Kidney capillary endothelial cell (primary cell): ENCODE measurements at places on chromosomes 2 and 18.

GRCh38 chr2:88114889-88115288, 13.0 kb downstream of the FABP1 start:
- DNase-seq = no peak

- no peak for DNase-seq
Observed at GRCh38 chr2:223945755-223946154, 620 bp upstream of the WDFY1 start.

GRCh38 chr2:235944591-235944990, 223.6 kb downstream of the GBX2 start:
- no peak for DNase-seq

GRCh38 chr2:128601298-128602037, 282.8 kb upstream of the HS6ST1 start:
- no peak for DNase-seq

DNA sequence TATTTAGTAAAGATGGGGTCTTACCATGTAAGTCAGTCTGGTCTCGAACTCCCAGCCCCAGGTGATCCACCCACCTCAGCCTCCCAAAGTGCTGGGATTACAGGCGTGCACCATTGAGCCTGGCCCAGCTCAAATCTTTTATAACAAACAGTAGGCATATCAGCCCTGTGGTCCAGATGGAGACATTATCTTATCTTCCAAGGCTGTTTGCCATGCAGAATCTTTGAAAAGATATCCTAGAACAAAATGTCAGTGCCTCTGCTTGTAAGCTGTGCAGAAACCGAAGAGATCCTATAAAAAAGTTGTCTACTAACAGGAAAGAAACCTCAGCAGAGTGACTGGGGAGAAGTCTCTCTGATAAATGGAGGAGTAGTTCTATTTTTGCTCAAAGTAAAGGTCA, 142.1 kb downstream of the PTH2R start:
- no peak for DNase-seq

- no peak for DNase-seq
Observed at GRCh38 chr2:108605947-108606346, 71.7 kb downstream of the LIMS1 start.

GRCh38 chr2:76314271-76315020, 603.7 kb upstream of the GCFC2 start:
- no peak for DNase-seq

DNA sequence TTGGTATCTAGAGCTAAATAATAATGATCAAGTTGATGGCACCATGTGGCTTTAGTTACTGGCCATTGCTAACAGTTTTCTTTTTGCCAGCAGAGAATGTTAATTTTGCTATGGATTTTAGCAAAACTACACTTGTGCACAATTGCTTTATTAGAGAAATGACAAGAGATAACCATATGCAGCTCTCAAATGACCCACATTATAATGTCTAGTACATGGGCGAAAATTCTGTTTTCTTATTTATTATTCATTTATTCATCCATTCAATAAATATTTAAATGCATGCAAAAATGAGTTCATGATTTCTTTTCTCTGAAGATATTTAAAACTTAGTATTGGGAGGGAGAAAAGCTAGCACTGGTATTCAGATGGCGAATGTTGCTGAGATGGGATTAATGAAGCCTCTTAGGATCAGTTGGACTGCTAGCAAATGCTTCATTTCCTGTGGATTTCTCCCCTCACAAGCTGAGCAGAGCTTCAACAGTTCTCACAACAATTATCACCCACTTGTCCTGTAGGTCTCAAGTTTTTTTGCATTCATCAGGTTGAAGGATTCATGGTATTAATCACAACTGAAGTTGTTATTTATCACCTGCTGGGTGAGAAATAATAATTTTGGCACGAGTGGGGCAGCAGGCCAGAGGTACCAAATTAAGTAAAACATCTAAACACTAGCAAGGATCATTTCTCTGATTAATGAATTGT, 95.2 kb downstream of the MTX2 start:
- no peak for DNase-seq

- peak; percentile 27 for DNase-seq
Observed at GRCh38 chr2:68487773-68488355, 20.5 kb downstream of the APLF start.

DNA sequence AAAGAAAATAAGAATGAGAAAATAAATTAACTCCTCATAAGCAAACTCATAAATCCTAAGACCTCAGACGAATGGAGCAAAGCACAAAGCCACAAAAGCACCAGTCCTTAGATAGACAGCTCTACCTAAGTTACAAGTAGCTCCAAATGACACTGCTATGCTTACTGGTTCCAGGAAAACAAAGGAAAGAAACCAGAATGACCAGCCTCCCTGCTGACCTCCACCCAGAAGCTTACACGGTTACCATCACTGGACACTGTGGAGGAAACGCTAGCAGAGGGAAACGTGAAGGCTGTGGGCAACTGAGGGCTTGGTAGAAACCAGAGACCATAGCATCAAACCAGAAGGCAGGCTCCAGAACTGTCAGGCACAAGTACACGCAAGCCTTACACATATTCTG, 67.8 kb downstream of the STK39 start:
- DNase-seq = no peak

DNA sequence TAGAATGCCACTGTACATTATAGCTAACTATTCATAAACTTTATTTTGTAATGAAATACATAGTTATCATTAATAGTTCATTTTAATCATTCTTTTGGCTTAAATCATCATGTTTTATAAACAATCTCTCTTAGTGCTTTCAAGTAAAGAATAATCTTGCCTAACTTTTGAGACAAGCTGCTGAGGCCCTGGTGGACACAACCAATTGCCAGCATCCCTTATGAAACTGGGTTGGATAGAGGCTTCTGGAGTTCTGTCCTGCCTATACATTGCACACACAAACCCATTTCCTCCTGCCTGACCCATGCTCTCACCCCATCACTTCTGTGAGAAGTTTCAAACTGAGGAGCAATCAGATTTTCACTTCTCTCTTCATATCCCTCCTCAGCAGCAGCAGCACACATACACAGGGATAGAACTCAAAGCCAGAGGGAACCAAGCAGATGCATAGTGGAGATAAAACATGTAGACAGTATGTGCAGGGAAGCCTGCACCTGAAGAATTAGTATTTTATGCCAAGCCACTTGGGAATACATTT, 450.0 kb upstream of the SLC14A2 start:
- no peak for DNase-seq

DNA sequence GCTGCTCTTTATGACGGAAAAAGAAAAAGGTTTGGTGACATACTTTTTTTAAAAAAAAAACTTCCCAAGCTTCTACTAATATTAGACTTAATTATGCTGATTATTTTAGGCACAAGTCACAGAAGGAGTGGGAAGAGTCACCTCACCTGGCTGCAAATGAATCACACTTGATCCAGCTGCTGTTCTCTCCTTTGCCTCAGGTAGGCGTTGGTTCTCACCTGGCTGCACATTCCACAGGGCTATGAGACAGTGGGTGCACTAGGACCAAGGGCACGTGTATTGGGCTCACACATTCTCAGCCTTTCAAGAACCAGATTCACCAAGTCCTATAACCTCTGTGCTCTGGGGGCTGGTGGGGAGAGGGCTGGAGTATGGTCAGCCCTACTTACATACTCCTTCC, 93.3 kb downstream of the TGFA start:
- no peak for DNase-seq

DNA sequence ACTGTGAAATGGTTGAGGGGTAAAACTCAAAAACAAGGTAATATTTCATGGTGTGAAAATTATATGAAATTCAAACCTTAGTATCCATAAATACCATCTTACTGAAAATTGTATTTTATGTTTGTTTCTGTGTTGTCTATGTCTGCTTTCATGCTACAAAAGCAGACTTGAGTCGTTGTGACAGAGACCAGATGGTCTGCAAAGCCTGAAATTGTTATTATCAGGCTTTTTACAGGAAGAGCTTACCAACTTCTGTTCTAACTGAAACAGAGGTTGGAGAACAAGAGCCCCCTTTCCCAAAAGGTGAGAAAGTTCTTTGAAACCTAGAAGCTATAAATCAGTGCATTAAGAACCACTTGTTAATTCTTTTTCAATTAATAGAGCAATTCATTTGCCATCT, 110.0 kb downstream of the COL4A4 start:
- no peak for DNase-seq

DNA sequence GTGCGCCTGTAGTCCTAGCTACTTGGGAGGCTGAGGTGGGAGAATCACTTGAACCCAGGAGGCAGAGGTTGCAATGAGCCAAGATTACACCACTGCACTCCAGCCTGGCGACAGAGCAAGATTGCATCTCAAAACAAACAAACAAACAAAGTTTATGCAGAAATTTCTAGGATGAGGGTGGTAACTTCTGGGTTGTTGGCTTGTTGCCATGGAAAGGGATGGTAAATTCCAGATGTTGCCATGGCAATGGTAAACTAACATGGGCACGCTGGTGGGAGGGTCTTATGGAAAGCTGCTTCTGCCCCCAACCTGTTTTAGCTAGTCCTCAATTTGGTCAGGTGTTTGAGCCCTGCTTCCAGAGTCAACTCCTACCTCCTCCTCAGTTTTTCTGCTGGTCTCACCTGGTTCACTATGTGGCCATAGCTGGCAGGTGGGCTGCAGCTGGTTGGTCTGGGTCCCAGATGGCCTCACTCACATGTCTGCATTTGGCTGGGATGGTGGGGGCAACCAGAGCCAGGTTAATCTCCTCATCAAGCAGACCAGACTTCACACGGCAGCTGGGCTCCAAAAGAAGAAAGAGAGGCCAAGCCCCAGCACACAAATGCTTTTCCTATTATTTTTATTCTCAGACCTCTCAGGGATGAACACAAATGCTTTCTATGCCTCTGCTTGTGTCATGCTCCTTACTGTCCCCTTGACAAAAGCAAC, 26.6 kb upstream of the TEX44 start:
- DNase-seq = no peak

GRCh38 chr2:157259386-157259785, 1.9 kb downstream of the GALNT5 start:
- no peak for DNase-seq

GRCh38 chr2:1647417-1648240, 96.7 kb downstream of the PXDN start:
- DNase-seq = no peak

- no peak for DNase-seq
Observed at GRCh38 chr2:126448611-126449010, 207.3 kb upstream of the GYPC start.

- DNase-seq = no peak
Observed at GRCh38 chr2:233386382-233387041, 32.2 kb downstream of the DGKD start.

- no peak for DNase-seq
Observed at GRCh38 chr2:127818794-127819425, 7.9 kb upstream of the WDR33 start.

DNA sequence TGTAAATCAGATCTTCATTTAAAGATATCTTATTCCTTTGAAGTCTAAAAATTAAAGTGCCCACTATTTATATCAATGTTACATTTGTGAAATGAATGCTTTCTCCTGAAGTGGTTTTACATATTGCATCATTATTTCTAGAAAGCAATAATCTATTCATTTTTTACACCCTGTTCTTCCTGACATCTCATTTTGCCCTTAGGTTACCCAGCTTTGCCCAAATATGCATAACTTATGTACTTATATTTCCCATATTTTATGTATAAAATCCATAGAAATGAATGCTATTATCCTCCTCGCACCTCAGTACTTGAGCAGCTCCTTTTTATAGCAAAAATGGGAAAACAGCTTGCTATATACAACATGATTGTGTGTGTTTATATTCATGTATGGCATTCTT, 396.5 kb upstream of the DSEL start:
- no peak for DNase-seq
